Activated naive CD4-positive, alpha-beta T cell treated with anti-CD3 and anti-CD28 coated beads for 36 hours (primary cell): ENCODE measurements at places on chromosomes 12 and 14. TPM values are rescaled to one million over a fixed set of nuclear protein-coding genes. Genes with fewer than 3 reads are reported as not detected.

Gene LMO3
- total RNA-seq = not detected

Gene ESPL1
- total RNA-seq = 54.2 TPM

Gene COA8
- total RNA-seq = 48.4 TPM

Gene SERPINA10
- not detected for total RNA-seq

Gene CACNA2D4
- 2.7 TPM for total RNA-seq

DNA sequence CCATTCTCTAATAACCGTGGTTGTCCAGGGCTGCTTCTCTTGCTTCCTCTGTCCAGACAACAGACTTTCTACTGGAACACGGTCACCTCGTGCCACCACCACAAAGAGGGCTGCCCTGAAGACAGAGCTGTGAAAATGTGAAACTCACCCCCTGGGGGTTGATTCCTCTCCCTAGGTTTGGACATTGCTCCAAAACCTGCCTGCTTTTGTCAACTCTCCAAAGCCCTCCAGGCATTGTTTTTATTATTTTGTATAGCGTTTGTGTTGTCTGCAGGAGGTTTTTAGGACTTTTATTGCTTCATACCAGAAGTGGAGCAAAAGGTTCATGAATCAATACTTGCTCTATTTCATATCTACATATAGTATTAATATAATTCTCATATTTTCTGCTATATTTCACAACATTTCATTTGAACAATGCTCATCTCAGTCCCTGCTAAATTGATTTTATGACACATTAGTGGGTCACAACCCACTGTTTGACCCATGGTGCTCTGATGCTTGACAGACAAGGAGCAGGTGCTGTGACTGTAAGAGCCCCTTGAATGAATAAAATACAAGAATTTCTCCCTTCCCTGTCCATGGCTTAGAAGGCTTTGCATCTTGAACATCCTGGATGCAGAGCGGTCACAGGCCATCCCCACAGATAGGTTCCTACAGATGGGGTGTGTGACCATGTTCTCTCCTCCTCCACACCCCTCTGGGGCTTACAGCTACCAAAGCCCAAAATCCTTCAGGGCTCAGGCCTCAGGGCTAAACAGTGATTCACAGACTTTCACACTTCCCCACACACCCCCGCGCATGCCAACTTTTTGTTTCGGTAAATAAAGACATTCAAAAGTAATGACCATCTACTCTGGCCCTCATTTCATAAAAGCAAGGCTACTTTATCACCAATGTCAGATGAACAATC is 20.6 kb upstream of the EML1 start:
- H3K4me1 ChIP-seq = peaks cover 8% of the 10 kb centered on the region
- no peak for DNase-seq
- no peak overlapping the region for H3K4me3 ChIP-seq
- no peak overlapping the region for H3K27ac ChIP-seq
- no peaks in the 10 kb centered on the region for H3K36me3 ChIP-seq

DNA sequence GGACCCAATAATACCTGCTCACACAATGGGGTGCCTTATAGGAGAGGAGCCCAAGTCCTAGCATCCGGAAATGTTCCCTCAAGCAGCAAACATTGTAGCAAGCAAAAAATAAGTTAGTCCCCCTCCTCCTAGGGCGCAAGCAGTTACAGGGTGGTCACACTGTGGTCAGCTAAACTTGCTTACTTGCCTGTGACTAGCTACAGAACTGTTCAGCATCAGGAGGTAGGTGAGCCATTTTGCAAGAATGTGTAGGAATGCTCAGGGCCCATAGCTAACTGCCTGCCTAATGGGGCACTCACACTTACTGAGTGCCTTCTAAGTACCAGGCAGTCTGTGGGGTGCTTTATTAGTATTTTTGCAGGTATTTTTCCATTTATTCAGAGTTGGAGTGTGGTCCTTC is 154.6 kb upstream of the GRIN2B start:
- no peak overlapping the region for H3K4me3 ChIP-seq
- H3K27me3 ChIP-seq = peaks cover 19% of the 10 kb centered on the region
- H3K4me1 ChIP-seq = no peaks in the 10 kb centered on the region

DNA sequence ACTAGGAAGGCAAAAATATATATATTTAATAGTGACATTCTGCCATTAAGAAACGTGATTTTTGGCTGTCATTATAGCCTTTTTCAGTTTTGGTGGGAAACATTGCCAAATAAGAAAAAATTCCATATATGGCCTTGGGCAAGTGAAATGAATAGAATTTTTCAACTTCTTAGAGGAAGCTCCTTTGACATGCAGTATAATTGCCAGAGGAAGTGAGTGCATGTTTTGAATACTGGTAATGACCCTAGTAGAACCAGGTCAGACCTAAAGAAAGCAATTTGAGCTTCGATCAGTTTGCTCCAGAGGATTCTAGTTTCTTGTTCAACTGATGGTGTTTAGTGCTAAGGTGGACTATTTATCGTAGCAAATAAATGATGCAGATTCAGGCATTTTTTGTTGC is 26.2 kb upstream of the TRIM9 start:
- H3K27ac ChIP-seq = no peak overlapping the region
- H3K27me3 ChIP-seq = peaks cover 3% of the 10 kb centered on the region
- H3K36me3 ChIP-seq = no peaks in the 10 kb centered on the region
- no peak overlapping the region for H3K4me3 ChIP-seq
- no peak for DNase-seq

DNA sequence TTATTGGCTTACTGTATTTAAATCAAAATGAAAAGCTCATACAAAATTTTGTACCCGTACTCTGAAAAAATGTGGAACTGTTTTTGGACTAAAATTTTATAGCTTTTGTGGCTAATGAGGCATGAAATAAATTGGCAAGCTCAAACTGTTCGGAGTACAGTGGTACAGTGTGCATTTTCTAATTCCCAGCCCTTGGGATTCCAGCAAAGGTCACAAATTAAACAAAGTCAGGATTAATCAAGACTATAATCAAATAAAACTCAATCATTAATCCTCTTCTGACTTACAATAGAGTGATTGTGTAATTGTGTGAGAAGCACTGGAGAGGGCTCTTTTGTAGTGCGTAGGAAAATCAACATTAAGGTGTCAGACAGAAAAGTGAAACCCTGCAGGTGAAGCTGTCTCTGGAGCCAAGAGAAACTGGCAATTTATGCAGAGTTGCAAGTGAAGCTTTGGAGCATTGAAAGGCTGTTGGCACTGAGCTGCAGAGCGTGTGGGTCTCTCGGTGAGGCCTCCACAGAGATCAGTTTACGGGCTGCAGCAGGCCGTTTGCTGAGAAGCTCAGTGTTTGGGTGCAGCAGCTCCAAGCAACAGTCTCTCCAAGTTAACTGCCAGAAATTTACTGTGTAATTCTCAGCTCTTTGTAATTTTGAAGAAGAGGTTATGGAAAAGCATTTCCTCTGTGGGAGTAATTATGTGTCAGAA is 275.9 kb downstream of the FBXL14 start:
- no peak overlapping the region for H3K4me3 ChIP-seq
- H3K27me3 ChIP-seq = no peaks in the 10 kb centered on the region
- H3K4me1 ChIP-seq = peaks cover 4% of the 10 kb centered on the region
- H3K36me3 ChIP-seq = peaks cover 15% of the 10 kb centered on the region

GRCh38 chr12:60335745-60336144 is 739.9 kb downstream of the SLC16A7 start:
- no peak for DNase-seq
- H3K4me3 ChIP-seq = no peak overlapping the region
- no peaks in the 10 kb centered on the region for H3K27me3 ChIP-seq
- H3K27ac ChIP-seq = no peak overlapping the region

DNA sequence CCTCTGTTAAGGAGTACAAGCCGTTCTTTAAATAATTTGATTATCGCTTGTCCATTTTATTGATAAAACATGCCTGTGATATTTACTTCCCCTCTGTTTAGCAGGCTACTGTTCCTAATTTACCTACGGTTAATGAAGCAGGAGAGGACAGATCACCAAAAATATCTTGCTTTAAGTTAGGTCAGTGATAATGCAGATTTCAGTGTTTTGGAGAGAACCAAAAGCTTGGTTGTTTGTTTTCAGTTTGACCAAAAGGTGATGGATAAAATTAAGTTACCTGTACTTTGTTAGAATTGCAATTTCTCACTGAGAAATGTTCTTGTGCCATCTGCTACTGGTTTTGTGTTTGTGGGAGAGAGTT is 958 bp downstream of the SPATS2 start:
- H3K27ac ChIP-seq = no peak overlapping the region
- H3K27me3 ChIP-seq = no peaks in the 10 kb centered on the region

DNA sequence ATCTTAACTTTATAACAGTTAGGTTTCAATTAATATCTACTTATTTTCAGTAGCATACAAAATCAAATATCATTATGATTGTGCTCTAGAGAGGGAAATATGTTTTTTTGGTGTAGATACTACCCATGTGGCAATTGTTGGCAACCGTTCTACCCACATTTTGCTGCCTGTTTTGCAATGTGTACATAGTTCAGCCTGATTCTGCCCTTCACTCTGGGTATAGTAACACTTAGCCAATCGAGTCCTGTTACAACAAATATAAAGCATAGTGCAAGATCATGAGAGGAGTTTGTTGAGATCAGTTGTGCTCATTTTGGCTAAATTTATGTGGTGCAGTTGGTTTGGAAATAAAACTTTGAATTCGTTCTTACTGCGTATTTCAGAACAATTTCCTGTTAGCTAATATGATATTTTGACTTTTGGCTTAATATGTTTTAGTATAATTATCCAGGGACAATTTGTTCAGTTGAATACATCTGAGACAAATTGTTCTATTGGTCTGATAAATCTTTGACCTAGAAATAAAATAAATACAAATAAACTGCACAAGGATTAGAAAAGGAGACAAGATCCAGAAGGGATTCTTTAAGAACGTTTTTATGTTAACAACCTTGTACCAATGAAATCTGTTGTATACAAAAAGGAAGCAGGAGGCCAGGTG is 76.9 kb downstream of the ATF7IP start:
- H3K27me3 ChIP-seq = no peaks in the 10 kb centered on the region
- peaks cover 64% of the 10 kb centered on the region for H3K36me3 ChIP-seq
- no peak overlapping the region for H3K27ac ChIP-seq

DNA sequence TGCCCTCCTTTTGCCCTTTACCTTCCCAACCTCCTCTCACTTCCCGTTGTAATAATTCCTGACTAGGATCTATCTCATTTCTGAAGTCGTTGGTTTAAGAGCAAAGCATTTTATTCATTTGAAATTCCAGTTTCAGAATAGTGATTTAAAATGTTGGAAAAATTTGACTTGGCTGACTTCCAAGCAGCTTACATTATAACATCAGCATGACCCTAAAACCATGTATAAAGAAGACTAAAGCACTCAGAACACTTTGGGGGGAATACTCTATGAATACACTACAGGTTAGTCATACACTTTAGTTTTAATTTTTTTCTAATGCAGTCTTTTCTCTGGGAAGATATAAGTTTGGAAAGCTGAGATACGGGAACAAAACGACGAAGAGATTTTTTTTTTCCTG is 161.1 kb downstream of the BTG1 start:
- H3K4me3 ChIP-seq = no peak overlapping the region
- no peaks in the 10 kb centered on the region for H3K36me3 ChIP-seq
- peaks cover 46% of the 10 kb centered on the region for H3K4me1 ChIP-seq
- DNase-seq = no peak
- H3K27me3 ChIP-seq = no peaks in the 10 kb centered on the region

DNA sequence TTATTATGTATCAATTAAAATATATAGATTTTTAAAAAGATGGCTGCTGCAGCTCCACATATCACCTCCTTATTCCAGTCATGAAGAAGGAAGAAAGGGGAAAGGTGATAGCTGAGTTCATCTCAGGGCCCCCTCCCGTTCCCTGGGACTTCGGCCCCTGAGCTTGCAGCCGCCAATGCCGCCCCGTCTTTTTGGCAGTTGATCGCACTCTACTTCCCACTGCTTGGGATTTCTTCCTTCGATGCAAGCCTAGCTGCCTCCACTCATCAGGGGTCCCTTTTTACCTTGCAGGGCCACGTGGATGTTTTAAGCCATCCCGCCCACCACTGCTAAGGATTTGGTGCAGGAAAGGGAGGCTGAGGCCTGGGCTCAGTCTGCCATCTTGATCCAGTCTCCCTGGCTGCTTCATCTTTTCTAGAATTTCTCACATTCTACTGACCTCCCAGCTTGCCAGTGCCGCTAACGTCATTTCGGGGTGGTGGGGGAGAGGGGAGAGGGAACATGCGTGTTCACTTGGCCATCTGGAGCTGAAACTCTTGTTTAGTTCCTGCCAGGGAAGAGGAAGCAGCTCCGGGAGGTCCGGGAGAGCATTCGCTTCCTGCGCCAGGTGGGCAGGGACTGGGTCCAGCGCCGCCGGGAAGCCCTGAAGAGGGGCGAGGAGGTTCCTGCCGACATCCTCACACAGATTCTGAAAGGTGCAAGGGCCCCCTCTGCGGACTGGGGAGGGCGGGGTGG is 31.3 kb downstream of the CYP46A1 start:
- H3K4me3 ChIP-seq = no peak overlapping the region
- DNase-seq = no peak

- H3K27ac ChIP-seq = no peak overlapping the region
- no peak overlapping the region for H3K4me3 ChIP-seq
- DNase-seq = no peak
Observed at GRCh38 chr12:116263844-116264243, 13.6 kb downstream of the MED13L start.

DNA sequence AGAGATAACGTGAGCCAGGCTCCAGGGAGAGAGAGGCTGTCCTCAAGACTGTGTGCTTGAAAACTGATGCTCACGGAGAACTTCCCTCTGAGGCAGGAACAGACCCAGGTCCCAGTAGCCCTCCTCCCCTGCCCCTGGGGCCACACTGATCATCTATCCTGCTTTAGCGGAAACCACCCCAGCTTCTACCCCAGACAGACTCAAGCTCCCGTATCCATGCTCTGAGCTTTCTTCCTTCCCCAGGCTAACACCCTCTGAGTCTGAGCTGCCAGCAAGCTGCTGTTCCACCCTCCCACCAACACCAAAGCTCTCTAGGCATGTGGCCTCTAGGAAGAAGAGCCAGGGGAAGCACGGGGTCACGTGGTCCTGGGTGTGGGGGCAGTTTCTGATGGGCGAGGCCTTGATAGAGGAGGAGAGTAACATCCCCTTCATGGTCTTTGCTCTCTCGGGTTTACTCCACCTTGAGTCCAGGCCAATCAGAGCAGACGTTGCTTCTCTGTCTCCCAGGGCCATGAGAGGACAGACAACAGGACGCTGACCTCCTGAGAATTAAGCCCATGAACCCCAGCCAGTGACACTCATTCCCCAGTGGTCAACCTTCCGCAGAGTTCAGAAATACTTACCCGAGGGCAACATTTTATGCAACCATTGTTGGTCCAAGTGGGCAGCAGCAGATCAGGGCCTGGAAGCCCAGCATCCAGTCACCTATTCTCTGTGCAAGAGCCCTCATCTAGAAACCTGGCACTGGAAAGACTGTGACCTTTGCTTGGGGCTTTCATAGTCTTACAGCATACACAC is 1.4 kb downstream of the PCK2 start:
- H3K27me3 ChIP-seq = no peaks in the 10 kb centered on the region
- peak overlapping the region; percentile 98 for H3K27ac ChIP-seq
- peaks cover 32% of the 10 kb centered on the region for H3K4me1 ChIP-seq
- H3K4me3 ChIP-seq = peak overlapping the region; percentile 99
- H3K36me3 ChIP-seq = peaks cover 37% of the 10 kb centered on the region
- peak; percentile 64 for DNase-seq

DNA sequence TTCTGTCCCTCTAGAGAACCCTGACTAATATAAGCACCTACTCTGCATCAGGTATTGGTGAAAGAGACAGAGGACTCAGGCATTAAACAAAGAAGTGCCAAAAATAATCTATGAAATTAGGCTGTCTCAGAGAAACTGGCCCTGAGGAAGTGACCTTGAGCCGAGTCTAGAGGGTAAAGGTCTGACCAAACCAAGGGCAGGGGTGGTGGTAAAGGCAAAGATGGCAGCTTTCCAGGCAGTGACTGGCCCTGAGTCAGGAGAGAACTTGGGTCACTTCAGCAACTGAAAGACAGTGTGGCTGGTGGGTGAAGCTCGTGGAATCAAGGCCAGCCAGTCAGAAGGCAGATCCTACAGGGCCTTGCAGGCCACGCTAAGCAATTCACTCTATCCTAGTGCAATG is 30.6 kb downstream of the CDKL1 start:
- H3K36me3 ChIP-seq = peaks cover 3% of the 10 kb centered on the region
- no peak overlapping the region for H3K27ac ChIP-seq
- H3K4me1 ChIP-seq = peaks cover 18% of the 10 kb centered on the region
